ENCODE measurements at places on chromosomes 5 and 9. TPM values are rescaled to one million over a fixed set of nuclear protein-coding genes. Genes with fewer than 3 reads are reported as not detected.

GRCh38 chr9:132637351-132637750 is 32.4 kb downstream of the DDX31 start:
- DNase-seq: no peak

Gene OGN
- 39.1 TPM for total RNA-seq

GRCh38 chr5:74865256-74865803 is 857 bp downstream of the FAM169A start:
- DNase-seq: no peak

DNA sequence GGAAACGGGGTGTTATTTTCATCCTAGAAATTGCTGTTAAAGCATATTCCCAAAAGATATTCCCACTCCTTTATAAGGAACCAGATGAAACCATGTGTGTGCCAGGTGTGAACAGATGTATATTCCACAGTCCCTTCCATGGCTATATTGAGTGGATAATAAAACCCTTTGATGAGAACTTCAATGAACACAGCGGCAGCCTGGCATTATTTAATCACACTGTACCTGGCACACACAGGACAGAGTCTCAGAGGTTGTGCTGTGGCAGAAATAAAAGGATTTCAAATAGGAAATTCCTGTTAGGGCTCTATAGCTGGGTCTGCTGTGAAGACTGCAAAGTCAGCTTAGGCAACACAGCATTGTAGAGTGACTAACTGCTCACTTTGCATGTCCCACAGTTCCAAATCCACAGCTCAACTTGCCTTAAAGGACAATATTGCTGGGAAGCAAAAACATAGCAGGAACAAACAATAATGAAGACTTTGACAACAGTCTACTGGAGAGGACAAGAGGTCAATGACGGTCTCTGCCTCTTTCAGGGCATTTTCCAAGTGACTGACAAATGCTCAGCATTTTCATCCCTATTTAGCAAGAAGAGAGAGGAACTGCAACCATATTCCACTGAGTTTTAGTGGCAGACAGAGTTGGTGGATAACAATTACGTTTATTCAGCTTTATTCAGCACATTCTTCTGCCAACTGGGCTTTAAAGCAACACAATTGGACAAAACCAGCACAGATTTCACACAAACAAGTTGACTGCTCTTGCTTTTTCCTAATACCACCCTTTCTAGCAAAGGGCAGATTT is 255.7 kb upstream of the RGMB start:
- no peak for DNase-seq

- DNase-seq: no peak
Measured at GRCh38 chr9:75041041-75041440, 12.9 kb upstream of the CARNMT1 start.

- DNase-seq: no peak
Measured at GRCh38 chr9:124010303-124010664, 1.3 kb upstream of the LHX2 start.

GRCh38 chr9:98465799-98466198 is 210.3 kb upstream of the TBC1D2 start:
- DNase-seq: no peak

- no peak for DNase-seq
Measured at GRCh38 chr5:64838803-64839202, 70.1 kb downstream of the CWC27 start.

DNA sequence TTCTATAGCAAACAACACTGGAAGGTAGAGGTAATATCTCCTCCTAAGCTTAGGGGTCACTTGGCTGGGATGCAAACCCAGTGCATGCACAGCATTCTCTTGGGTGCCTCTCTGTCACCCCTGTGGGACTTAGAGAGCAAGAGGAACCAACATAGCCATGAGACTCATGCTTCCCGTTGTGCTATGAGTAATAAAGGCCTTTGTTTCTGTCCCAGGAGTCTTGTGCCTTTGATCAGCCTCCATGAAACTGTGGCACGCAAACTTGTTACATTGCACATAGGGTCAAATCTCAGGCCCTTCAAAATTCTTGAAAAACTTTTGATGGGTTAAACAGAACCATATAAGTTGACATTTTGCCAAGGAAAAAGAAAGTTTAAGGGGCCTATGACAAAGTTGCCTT is 272.8 kb downstream of the TAF11L14 start:
- DNase-seq: no peak

GRCh38 chr5:138658676-138659075 is 83.5 kb upstream of the HSPA9 start:
- DNase-seq: no peak

Gene SH2D3C
- 11.5 TPM for total RNA-seq

- DNase-seq: no peak
Measured at GRCh38 chr9:128409978-128410377, 10.7 kb upstream of the CERCAM start.
